ENCODE measurements at places on chromosomes 4 and X.

GRCh38 chr4:83732114-83732635 is 196.3 kb downstream of the GPAT3 start:
- no peak for DNase-seq

- no peak for DNase-seq
Observed at GRCh38 chr4:138805736-138806135, 209.8 kb upstream of the NOCT start.

DNA sequence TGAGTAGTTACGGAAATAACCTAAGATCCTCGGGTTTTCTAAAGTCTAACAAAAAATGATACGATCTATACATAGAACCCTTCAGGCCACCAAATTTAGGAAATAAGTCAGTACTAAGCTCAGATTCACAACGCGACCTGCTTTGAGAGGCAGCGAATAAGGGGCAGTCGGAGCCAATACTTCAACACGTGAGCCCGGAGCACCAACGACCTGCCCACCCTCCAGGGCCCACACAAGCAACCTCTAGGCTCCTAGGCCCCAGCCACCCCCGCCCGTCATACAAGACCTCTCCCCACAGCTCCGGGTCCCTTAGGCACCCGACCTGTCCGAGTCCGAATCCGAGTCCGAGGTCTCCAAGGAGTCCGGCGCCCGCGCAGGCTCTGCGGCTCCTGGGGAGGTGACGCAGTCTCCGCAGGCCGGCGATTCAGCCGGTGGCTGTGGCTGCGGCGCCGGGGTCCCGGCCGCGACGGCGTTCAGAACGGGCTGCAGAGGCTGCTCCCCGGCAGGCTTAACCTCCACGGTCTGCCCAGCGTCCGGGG is 580 bp downstream of the NAF1 start:
- no peak for DNase-seq

- no peak for DNase-seq
Observed at GRCh38 chrX:97605271-97605670, 721.6 kb downstream of the RPA4 start.

- DNase-seq = no peak
Observed at GRCh38 chr4:23911675-23912455, 22.0 kb upstream of the PPARGC1A start.

DNA sequence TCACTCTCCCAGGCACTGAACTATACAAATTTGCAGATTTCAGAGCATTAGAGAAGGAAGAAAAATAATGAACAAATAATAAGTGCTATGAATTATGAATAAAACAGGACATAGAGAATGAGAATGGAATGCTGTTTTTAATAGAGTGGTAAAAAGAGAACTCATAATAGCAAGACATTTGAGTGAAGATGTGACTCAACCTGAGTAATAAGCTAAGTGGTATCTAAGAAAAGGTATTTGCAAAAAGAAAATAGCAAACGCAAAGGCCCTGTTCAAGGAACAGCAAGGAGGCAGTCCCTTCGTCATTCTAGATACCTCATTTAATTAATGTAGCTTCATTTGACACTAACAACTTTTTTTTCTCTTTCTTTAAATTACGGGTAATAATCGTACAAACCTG is 1910.0 kb upstream of the TENM3 start:
- DNase-seq = no peak

GRCh38 chr4:44447563-44448504 is 775 bp downstream of the KCTD8 start:
- peak; percentile 78 for DNase-seq

DNA sequence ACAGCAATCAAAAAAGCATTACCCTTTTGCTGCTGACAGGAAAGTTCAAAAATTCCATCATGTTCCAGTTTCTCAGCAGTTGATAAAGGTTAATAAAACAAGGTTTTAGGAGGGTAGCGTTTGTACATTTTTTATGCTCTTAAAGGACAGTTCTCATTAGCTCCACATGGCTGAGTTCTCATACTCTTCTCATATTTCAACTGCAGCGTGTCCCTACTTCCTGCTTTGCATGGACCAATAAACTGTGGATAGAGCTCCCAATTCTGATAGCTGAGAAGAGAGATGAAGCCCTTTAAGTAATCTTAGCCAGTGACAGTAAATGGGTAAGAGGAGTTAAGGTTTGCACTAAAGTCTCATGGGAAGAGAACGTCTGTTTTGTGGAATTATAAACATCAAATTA is 53.5 kb downstream of the SPANXA2 start:
- no peak for DNase-seq

GRCh38 chrX:9188117-9188516 is 154.2 kb upstream of the FAM9B start:
- no peak for DNase-seq

GRCh38 chr4:57504139-57504538 is 394.0 kb upstream of the IGFBP7 start:
- no peak for DNase-seq

- DNase-seq = no peak
Observed at GRCh38 chr4:144589512-144589911, 56.4 kb upstream of the HHIP start.
